ENCODE measurements at places on chromosomes 7 and 10.

DNA sequence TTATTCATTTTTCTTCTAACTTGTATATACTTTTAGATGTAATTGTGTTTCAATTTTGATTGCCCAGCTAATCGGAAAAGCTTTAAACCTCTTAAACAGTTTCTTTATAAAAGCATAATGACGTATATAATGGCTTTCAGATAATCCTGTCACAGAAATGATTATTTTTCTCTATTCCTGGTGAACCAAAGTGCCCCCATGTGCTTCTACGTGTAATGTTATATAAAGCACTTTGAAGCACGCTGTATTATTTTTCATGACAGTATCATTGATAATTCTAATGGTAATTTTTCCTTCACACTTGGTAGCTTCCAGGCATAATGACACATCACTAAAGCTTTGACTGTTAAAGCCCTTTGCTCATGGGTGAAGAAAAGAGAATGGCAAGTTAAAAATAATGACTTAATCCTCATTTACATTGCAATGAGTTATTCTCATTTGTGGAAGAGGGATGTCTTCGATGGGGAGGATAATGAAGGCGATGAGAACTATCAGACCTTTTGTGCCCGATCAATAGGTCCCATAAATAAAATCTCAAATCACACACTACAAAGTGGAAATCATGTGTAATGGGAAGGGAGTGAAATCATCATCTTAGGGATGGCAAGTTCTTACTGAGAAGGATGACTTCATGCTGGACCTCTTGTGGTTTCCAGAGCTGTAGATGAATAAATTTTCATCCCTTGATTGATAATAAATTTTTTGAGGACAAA lies 460.1 kb downstream of the DPP6 start:
- DNase-seq, result no peak

DNA sequence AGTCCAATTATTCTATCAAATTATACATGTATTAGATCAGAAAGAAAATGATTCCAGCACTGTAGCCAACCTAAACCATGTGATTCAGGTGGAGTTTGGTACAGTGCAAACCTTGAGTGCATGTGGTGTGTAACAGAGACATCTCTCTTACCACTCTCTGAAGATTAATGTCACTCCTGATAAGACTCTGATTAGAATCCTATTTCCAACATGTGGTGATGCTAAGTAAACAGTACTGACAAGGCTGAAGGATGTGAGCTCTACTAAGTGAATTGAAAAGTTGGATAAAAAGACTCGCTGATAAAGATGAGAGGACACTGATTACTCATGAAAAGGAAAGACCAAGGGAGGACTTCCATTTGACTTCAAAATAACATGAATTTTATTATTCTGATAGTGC lies 232.0 kb downstream of the SDK1 start:
- DNase-seq, result no peak

DNA sequence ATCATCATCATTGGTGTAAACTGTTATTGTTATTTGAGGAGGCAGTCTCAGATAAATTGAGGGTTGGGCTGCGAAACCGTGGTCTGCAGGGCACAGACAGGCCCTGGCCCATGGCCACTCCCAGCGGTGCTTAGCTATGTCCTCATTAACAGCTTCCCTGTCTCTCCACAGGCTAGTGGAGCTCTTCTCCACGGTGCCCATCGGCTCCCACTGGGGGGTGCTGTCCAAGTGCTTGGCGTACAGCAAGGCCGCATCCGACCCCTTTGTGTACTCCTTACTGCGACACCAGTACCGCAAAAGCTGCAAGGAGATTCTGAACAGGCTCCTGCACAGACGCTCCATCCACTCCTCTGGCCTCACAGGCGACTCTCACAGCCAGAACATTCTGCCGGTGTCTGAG lies 21.6 kb downstream of the GPR26 start:
- no peak for DNase-seq

GRCh38 chr7:36942025-36942424 lies 217.7 kb upstream of the AOAH start:
- DNase-seq, result no peak

DNA sequence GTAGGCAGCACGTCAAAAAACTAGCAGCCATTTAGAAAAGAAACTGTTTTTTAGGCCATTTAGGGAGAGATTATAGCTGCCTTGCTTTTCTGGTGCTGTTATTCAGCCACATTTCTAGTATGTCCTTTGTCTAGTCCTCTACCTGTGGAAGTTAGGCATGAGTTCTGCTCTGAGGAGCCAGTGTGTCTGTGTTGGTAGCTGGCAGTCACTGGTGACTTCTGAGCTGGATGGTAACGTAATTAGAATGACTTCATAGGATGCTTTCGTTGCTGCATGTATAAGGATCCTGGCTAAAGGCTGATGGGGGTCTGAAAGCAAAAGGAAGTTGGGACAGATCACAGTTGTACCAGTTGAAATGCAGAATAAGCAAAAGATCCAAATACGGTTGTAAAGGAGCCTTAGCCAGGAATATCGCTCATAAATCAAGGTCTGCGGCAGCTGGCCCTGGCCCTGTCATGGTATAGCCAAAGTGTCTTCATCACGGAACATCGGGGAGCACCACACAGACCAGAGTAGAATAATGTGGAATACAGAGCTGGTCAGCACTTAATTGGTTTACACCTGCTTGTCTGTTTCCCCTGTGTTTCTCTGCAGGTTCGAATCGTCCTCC lies 226.7 kb downstream of the EXOC4 start:
- DNase-seq, result no peak

DNA sequence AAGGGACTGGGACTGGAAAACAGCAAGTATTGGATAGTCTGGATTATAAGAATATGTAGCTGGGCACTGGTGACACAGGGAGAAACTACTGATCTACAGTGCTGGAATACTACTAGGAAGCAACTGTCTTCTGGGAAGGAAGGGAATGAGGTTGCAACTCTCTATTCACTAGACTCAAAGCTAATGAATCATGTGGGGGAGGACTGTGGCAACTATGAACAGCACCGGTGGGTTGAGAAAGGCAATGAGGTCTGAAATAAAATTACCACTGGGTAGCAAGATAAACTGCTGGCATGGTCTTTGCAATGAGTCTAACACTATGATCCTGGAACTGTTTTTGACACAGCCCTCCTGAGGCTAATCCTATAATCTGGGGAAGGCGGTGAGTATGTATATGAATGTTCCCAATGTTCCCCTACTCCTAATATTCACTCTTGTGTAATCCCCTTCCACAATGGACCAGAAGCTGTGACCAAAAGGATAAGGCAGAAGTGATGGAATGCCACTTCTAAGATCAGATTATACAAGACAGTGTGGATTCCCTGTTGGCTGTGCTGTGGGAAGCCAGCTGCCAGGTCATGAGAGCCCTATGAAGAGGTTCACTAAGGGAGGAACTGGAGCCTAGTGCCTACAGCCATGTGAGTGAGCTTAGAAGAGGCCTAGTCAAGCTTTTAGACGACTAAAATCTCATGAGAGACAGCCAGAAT lies 101.3 kb upstream of the DNAJB12 start:
- DNase-seq, result no peak

GRCh38 chr10:28684157-28684985 lies 7.0 kb downstream of the BAMBI start:
- no peak for DNase-seq

DNA sequence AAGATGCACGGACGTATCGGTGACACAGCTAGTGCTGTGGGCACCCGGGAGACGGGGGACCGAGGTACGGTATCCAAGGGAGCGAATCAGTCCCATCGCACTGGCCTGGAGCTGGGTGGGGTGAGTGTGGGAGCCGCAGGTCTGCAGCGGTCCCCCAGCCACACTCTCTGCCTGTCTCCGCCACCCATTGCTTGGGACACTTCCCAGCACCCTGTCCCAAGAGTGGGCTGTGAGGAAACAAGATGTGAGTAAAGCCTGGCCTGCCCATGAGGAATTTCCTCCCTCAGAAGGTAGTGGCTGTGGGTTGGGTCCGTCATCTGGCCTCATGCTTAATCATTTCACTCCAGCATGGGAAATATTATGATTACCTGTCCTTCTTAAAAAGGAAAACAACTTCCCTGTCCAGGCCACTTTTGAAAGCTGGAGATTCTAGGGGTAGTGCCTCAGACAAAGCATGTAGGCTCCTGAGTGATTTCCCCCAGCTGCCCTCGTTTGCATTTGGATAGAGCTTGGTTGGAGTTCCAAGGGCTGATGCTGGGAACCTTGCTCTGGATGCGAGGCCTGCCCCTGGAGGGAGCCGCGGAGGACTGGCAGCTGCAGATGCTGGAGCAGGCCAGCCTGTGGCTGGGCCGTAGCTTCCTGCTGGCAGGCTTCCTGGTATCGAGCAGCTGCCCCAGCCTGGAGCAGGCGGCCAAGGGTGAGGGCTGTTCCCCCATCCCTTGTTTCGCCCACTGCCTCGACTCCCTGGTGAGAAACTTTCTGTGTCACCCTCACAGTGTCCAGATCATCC lies 6.2 kb upstream of the ACTR3C start:
- no peak for DNase-seq

DNA sequence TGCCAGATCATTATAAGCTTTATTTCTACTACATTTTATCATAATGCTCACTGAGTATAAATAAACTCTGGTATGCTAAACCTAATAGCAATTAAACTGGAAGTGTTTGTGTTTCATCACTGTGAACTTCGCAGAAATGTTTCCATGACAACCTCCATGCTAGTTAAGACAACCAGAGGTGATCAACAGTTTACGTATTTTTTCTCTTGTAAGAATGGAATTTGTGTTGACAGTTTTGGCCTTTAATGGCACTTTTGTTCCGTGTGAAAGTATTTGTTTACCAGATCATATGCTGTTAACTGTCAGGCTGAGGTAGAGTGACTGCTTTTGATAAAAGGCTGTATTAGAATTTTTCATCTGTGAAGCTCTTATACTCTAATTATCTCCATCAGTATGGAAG lies 212.1 kb upstream of the PPP1R3A start:
- no peak for DNase-seq

GRCh38 chr7:38748056-38748610 lies 117.0 kb upstream of the AMPH start:
- no peak for DNase-seq

DNA sequence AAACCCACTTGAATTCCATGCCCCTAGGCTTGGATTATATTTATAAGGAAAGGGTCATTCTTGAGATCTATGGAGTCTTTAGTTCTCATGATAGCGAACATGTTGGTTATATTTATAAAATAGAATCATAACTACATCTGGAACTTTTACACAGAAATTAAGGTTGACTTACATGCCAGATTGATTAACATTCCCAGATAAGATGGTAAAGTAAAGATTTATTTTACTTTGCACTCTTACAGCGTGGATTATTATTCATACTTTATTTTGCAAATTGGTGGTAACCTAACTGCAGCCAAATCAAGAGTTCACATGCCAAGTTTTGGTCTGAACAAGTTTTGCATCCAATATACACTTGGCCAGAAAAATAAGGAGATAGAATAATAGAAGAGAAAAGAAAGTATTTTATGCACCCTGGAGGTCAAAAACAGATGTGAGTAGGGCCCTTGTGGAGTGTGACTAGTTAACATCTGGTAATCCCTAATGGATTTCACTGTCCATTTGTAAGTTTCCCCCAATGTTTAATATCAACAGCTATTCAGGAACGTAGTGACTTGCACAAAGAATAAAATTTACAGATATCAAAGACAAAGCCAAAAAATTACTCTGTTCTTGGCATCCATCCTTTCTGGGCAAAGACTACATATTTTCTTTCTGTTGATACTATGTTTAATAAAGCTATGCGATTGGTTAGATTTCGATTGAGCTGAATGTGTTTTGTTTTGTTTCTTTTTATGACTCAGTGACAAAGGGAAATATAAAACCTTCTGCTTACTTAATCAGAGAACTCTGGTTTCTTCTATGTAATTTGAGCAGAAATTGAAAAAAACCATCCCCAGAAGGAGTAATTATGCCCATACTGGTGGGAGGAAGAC lies 10.1 kb upstream of the TMEM26 start:
- peak; percentile 46 for DNase-seq

- DNase-seq, result no peak
Observed at GRCh38 chr10:53209944-53210611, 437.5 kb upstream of the MBL2 start.

- DNase-seq, result no peak
Observed at GRCh38 chr10:99648717-99649116, 10.6 kb upstream of the ENTPD7 start.

- DNase-seq, result no peak
Observed at GRCh38 chr10:46224414-46224682, 62.4 kb upstream of the ANTXRL start.

GRCh38 chr7:29375641-29376562 lies 181.3 kb downstream of the CHN2 start:
- peak; percentile 47 for DNase-seq

GRCh38 chr7:93697901-93698300 lies 123.4 kb upstream of the CALCR start:
- DNase-seq, result no peak

GRCh38 chr10:84156768-84157167 lies 16.8 kb upstream of the GPR15LG start:
- DNase-seq, result no peak

- DNase-seq, result no peak
Observed at GRCh38 chr7:2923886-2924574, 79.9 kb upstream of the GNA12 start.

GRCh38 chr7:128036226-128036940 lies 5.1 kb upstream of the LRRC4 start:
- no peak for DNase-seq

DNA sequence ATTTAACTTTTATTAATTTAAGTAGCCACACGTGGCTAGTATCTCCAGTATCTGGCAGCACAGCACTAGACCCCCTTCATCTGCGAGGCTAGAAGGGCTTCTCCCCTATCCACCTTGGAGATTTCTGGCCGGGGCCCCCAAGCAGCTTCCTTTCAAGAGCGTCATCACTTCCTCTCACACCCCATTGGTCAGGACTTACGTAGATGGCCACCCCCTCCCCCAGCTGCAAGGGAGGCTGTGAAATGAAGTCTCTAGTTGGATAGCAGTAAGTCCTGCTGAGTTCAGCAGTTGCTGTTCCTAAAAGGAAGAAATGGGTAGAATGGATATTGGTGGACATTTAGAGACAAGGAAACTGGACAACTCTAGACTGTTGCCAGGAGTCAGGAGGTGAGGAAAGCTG lies 33.8 kb upstream of the COMTD1 start:
- no peak for DNase-seq

DNA sequence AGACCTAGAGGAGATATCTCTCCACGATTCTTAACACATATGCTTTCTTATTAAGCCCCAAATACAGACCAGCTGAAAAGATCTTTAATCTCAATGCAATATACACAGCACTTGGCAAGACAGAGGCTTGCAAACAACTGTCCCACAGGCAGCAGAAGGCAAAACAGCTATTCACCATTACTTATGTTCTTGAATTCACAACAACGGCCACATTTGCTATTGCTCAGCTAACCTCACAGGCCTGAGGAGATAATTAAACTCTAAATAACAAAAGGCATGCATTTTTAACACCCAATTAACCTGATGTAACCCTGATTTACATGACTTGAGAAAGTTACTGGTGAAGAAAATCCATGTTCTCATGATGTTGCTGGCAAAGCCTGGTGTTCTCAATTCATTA lies 216.4 kb downstream of the CRPPA start:
- no peak for DNase-seq

GRCh38 chr7:115728518-115728917 lies 302.0 kb downstream of the TFEC start:
- no peak for DNase-seq

Data from EL (cell line).